Sigmoid colon (tissue), 7 donors: ENCODE measurements at places on chromosomes 16 and 17.

DNA sequence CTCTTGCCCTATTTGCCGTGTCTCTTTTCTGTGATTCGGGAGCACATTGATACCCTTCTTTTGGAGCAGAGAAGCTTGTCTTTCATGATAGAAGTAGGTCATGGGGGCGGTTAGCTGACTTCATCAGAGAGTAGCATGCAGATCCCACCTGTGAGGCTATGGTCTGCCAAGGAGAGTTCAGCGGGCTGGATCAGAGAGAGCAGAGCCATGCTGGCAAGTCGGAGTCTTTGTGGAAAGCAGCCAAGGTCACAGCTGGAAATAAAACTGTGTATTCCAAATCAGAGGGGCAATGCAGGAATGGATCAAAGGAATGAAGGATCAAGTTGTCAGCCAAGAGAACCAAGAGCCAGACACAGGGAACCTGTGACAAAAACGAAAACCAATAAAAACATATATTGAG lies 595.9 kb downstream of the WWOX start:
- DNase-seq: no peak

- DNase-seq: no peak
Measured at GRCh38 chr17:19540706-19541370, 7.2 kb downstream of the SLC47A1 start.

DNA sequence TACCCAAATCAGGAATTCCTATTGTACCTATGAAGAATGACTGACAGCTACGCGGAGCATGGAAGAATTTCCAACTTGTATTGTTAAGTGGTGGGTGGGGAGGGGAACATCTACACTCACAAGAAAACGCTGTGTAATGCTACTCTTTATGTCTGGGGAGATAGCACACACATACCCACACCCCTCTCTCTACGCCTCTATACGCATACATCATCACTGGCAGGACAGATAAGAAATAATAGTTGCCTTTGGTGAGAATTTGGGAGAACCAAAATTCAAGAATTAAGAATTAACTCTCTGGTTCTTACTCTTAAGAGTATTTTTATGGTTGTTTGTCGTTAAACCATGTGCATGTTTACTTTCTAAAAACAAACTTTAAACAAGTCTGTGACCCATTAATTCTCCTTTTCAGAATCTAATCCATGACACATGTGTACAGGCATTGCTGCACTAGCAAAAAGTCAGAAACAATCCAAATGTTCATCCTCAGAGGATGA lies 33.9 kb downstream of the CREBBP start:
- DNase-seq: no peak

DNA sequence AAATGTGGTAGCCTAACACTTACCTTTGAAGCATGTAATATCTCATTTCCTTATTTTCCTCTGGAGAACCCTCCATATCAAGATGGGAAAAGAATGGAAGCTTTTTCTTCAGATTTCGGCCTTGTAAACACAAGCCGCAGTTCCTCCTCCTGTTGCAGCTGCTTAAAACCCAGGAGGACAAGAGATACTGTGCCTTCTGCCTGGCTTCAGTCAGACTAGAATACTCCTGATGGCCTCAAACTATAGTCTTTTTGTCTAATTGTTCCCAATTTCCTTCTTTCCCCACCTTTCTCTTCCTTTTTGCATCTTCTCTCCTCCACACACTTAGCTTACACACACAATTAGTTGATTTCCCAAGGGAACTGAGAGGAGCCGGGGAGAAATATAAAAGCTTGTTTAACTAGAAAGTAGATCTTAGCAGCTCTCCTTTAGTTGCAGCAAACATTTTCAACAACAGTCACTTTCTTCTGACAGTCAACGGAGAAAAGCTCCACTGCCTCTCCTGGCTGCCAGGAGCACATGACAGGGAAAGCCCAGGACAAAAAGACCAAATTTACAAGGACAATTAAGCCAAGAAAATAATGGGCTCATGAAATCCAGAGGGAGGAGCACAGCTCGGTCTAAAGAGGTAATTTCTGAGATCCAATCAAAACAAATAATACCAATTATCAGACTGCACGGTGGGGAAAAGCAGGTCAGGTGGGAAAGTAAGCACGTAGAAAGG lies 76.4 kb upstream of the C17orf78 start:
- DNase-seq: no peak

- DNase-seq: no peak
Measured at GRCh38 chr17:57902117-57902799, 52.4 kb upstream of the MRPS23 start.

DNA sequence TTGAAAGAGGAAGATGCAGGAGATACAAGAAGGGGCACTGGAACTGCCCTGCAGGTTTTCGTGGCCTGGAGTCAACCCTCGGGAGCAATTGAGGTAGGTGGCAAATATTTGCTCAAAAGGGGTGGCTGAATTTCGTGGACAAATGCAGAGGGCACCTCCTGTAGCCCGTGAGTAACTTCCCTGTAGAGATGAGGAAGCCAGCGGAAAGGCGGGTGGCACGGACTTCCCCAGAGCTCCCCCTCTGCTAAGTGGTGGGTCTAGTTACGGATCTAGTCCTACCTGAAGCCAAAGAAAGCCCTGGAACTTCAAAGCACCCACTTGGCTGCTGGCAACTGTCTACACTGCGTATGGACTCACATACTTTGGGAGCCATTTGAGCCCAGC lies 1.0 kb upstream of the ATP2C2 start:
- no peak for DNase-seq

GRCh38 chr16:82177555-82177954 lies 7.5 kb upstream of the MPHOSPH6 start:
- no peak for DNase-seq

DNA sequence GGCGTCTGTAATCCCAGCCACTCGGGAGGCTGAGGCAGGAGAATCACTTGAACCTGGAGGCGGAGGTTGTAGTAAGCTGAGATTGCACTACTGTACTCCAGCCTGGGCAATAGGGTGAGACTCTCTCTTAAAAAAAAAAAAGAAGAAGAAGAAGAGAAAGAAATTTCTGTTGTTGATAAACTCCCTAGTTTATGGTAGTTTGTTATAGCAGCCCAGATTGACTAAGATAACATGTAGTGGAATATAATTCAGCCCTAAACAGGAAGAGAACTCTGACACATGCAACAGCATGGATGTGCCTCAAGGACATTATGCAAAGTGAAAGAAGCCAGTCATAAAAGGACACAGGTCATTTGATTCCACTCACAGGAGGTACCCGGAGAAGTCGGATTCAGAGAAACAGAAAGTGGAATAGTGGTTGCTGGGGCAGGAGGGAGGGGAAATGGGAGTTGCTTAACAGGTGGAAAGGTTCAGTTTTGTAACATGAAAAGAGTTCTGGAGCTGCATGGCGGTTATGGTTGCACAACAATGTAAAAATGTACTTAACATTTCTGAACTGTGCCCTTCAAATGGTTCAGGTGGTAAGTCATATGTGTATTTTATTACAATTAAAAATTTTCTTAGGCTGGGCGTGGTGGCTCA lies 26.0 kb upstream of the PRM1 start:
- DNase-seq: no peak
